ENCODE measurements at places on chromosomes 12 and 14. TPM values are rescaled to one million over a fixed set of nuclear protein-coding genes. Genes with fewer than 3 reads are reported as not detected.

ASB2 gene
- 0.22 TPM for total RNA-seq

KLRD1 gene
- 0.06 TPM for total RNA-seq

DNA sequence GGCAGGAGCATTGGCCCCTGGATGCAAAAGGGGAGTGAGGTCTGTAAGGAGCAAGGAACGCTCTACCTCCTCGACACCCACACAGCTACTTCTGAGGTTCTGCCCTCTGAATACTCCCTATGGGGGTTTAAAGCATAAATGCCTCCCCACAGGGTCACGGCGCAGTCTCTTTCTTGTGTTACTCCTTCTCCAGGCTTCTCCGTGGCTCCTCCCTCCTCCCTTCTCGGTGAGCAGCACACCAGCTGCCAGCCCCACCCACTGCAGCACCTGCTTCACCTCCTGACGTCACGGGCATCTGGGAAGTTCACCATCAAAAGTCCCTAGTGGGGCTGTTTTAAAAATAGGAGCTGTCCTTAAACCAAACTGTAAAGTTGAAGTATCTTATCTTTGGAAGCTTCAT, 67.3 kb downstream of the SPTB start:
- no peaks in the 10 kb centered on the region for H3K27me3 ChIP-seq
- H3K4me1 ChIP-seq: peaks cover 12% of the 10 kb centered on the region
- no peaks in the 10 kb centered on the region for H3K36me3 ChIP-seq
- DNase-seq: no peak

DNA sequence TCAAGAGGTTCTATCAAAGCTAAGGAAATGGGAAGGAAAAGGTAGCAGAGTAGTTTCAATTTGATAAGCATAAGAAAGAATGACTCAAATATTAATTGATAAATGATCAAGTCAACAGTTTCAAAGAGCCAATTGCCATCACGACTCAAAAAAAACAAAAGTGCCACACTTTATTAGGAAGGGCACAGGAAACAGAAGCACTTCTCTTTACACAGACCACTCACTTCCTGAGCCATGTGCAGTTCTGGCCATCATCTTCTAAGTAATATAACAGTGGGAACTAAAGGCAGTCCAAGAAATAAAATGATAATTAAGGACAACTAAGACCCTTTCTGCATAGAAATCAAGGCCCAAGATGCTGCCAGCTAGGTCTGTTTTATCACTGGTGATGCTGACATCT, 13.2 kb downstream of the TM7SF3 start:
- H3K36me3 ChIP-seq: no peaks in the 10 kb centered on the region
- peaks cover 11% of the 10 kb centered on the region for H3K4me1 ChIP-seq
- no peak overlapping the region for H3K4me3 ChIP-seq
- H3K27me3 ChIP-seq: no peaks in the 10 kb centered on the region

GRCh38 chr12:105783983-105784947, 354.5 kb downstream of the NUAK1 start:
- H3K36me3 ChIP-seq: no peaks in the 10 kb centered on the region
- H3K4me1 ChIP-seq: no peaks in the 10 kb centered on the region
- DNase-seq: no peak
- H3K27ac ChIP-seq: no peak overlapping the region
- 0 out of 2 replicates have a peak, but pooled peaks cover 6% of the 10 kb centered on the region for H3K27me3 ChIP-seq

DNA sequence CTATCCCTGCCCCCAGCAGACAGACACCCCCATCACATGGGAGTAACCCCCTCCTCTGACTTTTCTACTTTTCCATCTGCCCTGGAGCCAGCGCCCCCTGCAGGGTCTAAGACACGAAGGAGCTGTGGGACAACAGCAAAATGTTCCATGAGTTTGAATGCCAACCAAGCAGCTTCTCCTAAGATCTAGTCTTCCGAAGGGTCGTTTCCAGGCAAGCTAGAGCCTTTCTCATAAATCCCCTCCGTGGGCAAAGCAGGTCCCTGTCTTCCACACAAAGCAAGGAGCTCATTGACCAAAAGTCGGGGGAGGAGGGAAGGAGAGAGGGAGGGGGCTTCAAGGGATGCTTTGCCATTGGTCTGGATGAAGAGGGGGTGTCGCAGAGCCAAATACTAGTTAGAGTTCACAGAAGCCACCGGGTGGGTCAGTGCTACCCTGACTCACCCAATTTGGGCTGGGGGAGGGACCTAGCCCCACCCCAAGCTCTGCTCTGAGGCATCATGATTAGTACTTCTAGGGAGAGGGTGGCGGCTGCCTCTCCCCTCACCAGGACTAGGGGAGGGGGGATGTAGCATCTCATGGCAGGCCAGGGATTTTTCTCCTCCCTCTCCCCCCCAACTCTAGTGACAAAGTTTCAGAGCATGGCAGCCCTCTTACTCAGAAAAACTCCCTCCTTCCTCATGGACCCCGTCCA, 1.6 kb downstream of the MSI1 start:
- no peaks in the 10 kb centered on the region for H3K4me1 ChIP-seq
- no peak overlapping the region for H3K27ac ChIP-seq
- no peak for DNase-seq

- no peak overlapping the region for H3K4me3 ChIP-seq
- no peak overlapping the region for H3K27ac ChIP-seq
- no peaks in the 10 kb centered on the region for H3K36me3 ChIP-seq
- H3K4me1 ChIP-seq: no peaks in the 10 kb centered on the region
Measured at GRCh38 chr12:101257357-101257756, 22.5 kb upstream of the UTP20 start.
